NCI-H2081 treated with DMSO at 0.1 percent for 48 hours (cell line): ENCODE measurements at places on chromosomes 13 and 19.

DNA sequence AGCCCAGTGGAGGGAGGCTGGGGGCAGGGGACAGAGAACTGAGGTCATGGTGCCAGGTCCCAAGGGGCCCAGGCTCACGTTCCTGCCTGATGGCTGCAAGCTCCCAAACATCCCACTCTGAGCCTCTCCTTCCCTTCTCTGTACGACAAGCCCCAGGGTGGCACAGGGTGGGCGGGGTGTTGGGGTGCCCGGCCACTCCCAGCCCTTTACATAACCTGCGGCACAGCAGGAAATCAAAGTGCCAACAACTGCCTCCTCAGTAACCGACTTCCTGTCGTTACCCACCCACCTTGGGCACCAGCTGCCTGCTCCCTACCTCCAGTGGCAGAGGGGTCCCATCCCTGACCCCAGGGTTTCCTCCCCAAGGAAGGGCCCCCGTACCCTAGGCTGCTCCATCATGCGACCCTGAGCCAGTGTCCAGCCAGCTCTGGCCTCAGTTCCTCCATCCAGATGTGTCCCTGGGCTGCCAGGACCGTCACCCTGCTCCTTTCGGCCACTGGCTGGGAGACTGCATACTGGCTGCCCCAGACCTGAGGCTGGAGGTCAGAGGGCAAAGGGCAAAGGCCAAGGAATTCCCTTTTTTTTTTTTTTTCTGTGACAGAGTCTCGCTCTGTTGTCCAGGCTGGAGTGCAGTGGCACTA, 27.7 kb upstream of the NFIC start:
- DNase-seq: no peak

DNA sequence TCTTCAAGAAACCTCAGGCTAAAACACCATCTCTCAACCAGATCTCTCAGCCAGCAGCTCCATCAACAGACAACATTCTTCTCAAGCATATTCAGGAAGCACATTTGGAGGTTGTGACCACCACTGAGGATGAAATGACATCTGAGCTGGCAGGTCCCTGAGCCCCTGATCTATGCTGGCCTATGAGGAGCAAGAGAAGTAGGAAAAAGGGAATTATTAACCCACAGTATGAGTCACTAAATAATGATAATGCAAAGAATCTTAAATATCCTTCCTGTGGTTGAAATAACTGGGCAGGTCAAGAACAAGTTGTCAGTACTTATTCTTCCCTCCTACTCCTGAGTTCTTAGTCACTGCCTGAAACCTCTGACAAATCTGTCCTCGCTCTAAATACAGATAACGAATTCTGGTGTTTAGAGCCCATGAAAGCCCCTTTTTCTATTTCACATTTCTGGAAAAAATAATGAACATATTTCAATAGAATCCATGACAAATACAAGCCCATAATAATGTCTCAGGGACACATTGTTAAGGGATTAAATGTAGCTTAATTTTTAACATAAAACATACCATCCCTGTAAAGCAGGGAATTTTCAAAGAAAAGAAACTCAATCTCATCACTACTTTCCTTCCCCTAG, 225.8 kb upstream of the IRS2 start:
- no peak for DNase-seq

GRCh38 chr19:45778010-45778661, 4.2 kb downstream of the DMPK start:
- no peak for DNase-seq

DNA sequence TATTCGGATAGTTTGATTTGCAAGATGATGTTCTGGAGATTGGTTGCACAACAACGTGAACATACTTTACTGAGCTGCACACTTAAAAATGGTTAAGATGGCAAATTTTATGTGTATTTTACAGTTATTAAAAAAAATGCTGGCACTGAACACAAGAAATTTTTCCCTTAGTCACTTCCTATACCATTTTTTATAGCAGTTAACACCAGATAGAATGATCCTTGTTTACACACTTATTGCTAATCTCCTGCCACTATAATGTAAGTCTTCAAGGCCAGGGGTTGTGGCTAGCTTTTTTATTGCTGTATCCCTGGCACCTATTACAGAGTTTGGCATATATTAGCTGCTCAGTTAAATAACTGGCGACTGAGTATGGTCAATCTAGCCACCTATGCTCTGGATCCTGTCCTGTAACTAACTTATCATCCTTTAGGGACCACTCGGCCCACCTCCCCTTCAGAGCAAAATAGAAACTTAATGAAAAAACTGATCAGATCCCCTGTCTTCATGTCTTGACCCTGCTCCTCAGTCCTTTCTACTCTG, 2.0 kb upstream of the EBPL start:
- no peak for DNase-seq

DNA sequence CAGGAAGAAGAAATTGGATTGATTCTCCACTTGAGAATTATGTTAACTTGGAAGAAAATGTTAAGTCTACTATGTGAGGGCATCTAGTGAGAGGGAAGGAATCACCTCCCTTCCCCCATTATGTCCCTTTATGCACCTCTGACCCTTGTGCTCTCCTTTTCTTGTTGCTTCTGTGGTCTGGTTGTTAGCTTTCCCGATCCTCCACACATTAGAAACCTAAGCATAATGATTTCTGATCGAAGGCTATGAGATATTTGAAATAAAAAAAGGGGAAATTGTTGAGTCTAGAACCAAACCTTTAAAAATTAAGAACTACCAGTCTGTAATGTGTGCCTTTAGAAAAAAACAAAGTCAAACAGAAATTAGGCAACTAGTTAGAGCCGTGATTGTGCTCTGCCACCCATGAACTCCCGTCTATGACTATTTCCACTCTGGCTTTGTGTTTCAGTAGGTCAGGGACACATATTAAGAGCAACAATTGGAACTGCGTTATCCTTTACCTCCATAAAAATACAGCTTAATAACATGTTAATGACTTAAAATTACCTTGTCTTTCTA, 463 bp upstream of the GPC6 start:
- no peak for DNase-seq

GRCh38 chr19:47819858-47820257, 1.9 kb upstream of the CRX start:
- no peak for DNase-seq

DNA sequence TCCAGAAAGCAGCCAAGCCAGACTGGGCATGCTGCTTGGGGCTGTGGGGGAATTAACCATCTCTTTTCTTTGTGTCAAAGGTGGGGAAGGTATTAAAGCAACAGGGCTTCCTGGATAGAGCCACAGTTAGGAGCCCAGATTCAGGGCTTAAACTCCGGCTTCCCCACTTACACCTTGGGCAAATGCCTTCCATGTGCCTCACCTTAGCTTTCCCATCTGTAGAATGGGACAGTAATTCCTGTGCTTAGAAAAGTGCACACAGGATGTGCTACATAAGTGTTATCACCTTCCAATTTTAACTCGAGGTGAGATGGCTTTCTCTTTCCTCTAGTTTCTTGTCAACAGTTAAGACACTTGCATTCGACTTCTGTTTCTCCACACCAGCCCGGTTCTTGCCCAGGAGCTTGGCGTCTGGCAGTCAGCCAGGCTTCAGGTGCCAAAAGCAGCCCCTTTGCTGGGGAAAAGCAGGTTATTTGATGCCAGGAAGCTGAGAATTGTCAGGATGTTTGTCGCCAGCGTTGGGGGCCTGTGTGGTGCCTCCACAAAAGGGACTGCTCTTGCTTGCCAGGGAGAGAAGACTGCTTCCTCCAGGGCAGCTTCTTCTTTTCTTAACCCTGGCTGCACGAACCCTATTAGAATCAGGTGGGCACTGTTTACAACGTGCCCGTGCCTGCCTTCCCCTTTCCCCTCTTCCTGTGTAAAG, 79.2 kb downstream of the SIPA1L3 start:
- no peak for DNase-seq

DNA sequence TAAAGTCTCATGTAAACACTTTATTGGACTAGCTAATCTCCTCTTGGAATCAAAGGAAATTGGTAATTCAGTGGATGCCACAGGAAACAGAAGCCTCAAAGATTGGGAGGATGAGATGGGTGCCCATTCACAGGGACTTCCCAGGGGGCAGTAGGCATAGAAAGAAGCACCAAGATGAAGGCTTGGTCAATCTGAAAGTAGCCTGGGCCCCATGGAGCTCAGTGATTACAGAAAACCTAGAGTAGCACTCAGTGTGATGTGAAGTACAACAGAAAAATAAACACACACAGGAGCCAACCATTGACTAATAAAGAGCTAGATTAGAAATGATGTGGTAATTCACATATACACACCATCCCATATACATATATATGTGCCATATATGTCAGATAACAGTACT, 560.6 kb downstream of the TBC1D4 start:
- no peak for DNase-seq

GRCh38 chr19:58345558-58345957, 7.7 kb downstream of the A1BG start:
- no peak for DNase-seq

- no peak for DNase-seq
These were observed 25.7 kb downstream of the CCNE1 start for GRCh38 chr19:29837448-29837981.

DNA sequence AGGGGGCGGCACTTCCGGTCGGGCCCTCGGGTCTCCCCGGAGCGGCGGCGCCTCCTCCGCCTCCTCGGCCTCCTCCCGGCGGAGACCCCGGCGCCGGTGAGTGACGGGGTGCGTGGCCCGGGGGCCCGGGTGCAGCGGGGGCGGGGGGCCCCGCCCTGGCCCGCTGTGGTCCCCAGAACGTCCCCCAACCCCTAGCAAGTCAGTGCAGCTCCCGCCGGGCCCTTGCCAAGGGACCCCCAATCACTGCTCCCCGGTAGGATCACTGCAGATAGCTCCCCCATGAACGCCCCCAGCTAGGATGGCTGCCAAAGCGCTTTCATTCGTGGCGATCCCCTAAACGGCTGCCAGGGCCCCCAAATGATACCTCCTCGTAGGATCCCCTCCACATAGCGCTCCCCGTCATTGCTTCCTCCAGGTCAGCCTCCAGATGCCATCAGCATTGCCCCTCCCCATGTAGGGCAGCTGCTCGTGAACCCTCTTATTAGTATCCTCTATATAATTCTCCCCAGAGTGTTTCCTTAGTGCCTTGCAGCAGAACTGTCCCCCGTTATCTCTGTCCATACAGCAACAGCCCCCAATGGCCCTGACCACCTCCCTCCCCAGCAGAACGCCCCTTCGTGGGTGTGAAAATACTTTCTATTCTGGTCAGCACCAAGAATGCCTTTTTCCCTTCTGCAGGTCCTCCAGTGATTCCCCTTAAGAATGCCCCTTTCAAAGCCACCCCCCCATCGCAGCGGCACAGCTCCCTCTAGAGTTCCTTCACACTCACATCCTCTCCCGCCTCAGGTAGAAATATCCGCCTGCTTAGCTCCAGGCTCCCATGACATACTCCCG, at the start of gene ZNF865:
Gene ZNF865 (plus strand): TSS at position 11 of the 834 bp plus-strand sequence. CDS start 7,972 bp downstream, outside the sequence.
- no peak for DNase-seq

DNA sequence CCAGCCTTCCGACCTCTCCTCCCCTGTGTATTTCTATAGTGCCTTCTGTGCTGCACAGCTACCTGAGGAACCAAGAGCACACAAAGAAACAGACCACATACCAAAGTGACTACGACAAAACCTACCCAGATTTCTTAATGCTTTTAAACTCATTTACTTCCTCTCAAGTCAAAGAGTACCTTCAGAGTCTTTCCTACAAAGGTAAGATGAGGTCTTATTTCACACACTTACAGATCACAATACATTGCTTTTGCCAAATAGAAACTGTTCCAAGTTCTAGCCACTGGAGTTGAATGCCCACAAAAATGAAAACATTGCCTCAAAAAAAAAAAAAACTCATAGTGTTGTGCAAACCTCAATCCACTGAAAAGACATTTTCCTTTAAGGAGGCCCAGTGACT, 36.4 kb downstream of the TEX26 start:
- no peak for DNase-seq

GRCh38 chr19:9971166-9971897, 35.0 kb upstream of the OLFM2 start:
- DNase-seq: no peak

- no peak for DNase-seq
These were observed 129.2 kb downstream of the TBC1D4 start for GRCh38 chr13:75352641-75353327.

- DNase-seq: no peak
These were observed 304.0 kb downstream of the GPC5 start for GRCh38 chr13:91702411-91702810.

GRCh38 chr13:58992478-58993042, 1171.2 kb downstream of the DIAPH3 start:
- no peak for DNase-seq

GRCh38 chr19:52138278-52138982, 1.3 kb downstream of the ZNF616 start:
- no peak for DNase-seq

GRCh38 chr13:39347926-39348901, 254.8 kb downstream of the LHFPL6 start:
- no peak for DNase-seq

DNA sequence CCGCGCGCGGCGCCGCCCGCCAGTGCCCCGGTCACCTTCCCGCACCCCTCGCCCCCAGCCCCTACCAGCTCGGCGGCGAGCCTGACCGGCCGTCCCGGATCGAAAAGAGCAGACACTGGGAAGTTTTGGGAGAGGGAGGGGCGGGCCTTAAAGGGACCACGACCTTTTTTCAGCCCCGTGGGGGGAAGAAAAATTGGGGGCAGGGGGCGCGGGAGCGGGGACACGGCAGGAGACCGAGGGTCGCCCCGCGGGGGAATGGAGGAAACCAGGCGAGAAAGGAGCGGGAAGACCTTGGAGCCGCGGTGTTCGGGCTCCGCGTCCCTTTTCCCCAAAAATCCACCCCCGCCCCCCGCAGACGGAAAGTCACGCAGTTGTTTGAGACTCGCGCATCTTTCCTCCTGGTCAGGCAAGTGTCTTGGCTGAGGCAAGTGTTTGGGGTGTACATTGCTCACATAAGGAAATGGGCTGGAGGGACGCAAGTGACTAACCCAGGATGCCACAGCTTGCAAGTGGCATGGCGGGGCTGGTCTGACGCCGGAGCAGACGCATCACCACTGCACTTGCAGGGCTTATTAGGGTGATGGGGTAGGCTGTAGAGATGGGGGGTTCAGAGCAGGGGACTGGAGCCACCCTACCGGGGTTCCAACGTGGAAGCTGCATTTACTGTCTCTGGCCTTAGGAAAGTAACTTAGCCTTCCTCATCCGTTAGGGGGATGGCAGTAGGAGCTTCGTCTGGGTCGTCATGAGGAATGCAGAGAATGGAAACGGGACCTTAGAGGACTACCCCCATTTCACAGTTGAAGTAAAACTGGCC, 2.7 kb upstream of the HNRNPL start:
- DNase-seq: no peak

GRCh38 chr19:38522915-38523314, 89.4 kb downstream of the RYR1 start:
- no peak for DNase-seq

DNA sequence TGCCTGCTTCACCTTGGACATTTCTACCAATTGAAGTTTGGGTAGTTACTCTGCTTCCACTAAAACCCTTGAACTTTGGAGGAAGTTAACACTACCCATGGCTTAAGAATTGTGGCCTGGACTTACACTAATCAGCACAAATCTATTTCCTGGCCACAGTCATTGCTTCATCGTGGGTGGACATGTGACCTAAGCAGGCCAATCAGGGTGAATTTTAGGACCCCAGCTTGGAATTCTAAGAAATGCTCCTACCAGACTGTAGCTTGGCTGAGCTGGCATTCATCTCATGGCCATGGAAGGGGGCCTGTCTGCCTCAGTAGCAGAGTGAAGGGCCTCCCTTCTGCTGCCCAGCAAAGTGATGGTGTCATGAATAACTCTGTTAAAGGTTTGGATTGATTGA, 58.3 kb upstream of the SLC15A1 start:
- DNase-seq: no peak
